Cortex of kidney (tissue), 1 donor: ENCODE measurements at places on chromosomes 12 and 14.

DNA sequence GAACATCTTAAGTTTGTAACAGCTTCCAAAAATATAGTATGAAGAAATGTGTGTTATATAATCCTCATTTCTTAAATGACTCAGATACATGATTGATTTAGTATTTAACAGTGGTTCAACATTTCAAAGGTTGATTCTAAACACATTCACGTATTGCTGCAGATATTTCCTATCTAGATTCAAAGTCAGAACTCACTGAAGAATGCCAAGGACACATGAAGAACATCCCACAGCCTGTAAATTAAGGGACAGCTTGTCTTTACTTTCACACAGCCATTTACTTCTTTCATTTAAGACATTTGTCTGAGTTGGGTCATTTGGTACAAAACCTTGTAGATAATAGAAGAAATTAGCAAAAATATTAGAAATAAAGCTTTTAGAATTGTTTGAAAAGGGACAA is 66.9 kb upstream of the CPSF6 start:
- no peak for DNase-seq

- DNase-seq, result no peak
These were observed 78.7 kb downstream of the NEDD1 start for GRCh38 chr12:96985515-96986362.

DNA sequence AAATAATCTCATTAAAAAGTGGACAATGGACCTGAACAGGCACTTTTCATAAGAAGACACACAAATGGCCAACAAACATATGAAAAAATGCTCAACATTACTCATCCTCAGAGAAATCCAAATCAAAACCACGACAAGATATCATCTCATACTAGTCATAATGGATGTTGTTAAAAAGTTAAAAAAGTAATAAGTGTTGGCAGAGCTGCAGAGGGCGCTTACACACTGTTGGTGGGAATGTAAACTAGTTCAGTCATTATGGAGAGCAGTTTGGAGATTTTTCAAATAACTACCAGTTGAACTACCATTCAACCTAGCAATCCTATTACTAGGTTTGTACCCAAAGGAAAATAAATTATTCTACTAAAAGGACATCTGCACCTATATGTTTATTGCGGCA is 47.2 kb downstream of the FOXG1 start:
- no peak for DNase-seq

DNA sequence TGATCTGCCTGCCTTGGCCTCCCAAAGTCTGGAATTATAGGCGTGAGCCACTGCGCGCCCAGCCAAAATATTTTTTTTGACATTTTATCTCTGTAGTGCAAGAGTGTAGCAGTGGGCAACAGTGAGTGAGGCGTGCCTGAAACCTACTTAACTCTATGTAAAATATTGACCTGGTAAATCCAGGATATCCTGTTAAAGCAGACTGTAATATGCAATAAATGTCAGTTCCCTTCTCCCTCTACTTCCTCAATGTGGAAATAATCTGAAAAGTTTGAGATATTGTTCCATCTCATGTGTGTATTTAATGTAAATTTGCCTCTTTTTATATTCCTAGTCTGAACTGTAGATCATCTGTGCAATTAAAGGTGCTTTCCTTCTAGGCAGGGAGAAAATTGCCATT is 9.5 kb upstream of the CDK17 start:
- DNase-seq, result no peak

DNA sequence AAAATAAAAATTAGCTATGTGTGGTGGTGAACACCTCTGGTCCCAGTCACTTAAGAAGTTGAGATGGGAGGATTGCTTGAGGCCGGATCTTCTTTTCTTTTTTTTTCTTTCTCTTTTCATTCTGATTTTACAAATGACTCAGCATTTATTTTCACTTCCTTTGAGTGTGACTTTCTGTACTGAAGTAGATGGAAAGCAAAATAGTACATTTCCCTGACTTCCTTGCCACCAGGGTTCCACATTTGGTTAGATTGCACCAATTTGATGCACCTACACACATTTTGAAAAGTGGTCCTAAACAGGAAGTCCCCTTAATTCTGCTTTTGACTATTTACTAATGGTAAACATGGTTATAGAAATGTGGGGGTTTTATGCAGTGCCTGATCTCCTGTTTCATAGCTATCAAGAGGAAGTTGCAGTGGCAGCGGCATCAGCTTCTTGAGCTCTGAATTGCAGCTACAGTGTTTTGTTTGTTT is 13.0 kb upstream of the LEMD3 start:
- DNase-seq, result no peak

DNA sequence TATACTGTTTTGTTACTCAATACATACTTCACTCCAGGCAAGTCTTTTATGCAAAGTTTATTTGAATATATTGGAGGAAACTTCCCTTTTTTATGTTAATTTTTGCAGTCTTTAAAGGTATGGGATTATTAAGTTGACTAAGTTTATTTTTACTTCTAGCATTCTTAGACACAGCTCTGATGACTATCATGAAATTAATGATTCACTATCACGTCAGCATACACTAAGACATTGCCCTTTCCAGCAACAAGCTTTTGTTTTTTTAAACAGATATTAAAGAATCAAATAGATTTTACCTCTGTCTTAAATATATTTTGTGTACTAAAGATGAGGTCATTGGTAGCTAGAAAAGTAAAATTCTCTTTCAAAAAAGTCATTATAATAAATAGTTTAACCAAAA is 52.1 kb downstream of the DERA start:
- no peak for DNase-seq

DNA sequence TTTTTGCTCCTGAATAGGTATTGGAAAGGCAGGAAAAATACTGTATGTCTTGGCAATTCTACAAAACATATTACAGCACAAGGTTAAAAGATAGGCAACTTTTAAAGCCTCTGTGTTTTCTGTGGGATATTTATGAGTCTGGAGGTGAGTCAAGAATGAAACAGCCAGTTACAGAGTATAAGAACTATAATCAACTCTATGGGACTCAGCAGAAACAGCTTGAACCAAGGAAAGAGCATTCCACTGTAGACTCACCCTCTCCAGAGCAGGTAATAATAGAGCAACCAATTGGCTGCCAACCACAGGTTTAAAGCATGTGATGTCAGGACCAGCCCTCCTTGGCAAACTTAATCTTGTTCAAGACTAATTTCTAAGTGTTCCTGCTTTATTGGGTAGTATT is 100.5 kb upstream of the MDM1 start:
- no peak for DNase-seq

- no peak for DNase-seq
These were observed 266.7 kb upstream of the HMGA2 start for GRCh38 chr12:65557438-65558181.

DNA sequence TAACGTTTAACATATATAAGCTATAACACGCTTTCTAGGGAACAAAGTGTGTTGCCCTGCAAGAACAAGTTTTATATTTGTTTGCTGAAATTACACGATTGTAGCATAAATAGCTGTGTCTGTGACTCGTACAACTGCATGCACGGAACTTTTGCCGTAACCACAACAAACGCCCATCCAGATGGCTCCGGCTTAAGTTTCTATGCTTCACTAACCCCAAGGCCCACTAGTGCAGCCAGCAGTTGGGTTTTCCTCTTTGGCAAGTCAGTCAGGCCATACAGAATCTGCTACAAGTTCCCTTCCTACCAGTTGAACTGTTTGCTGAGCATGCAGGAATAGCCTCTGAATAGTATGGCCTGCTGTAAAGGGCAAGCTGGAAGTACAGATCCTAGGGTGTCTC is 12.1 kb downstream of the CSRP2 start:
- DNase-seq, result no peak

DNA sequence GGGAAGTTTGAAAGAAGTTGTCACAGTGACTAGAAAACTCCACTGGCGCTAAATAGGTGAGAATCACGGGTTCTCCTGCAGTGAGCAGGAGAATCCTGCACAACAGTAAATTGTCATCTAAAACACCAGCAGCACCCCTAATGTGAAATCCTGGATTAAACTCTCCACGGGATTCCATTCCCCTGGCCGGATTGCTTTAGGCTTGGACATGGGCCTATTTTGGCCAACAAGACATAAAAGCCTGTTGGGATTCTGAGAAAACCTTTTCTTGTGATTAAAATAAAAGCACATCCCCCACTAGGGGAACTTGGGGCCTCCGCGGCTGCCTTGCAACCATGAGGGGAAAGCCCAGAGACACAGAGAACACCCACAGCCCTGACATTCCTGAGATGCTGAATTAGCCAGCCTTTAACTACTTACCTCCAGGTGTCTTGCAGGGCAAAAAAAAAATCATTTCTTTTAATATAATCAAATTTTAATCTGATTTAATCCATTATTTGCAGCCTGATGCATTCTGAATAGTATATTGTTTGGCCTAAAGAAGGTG is 21.0 kb upstream of the TSPAN11 start:
- DNase-seq, result no peak

GRCh38 chr14:71346685-71347084 is 439.4 kb downstream of the PCNX1 start:
- DNase-seq, result no peak

DNA sequence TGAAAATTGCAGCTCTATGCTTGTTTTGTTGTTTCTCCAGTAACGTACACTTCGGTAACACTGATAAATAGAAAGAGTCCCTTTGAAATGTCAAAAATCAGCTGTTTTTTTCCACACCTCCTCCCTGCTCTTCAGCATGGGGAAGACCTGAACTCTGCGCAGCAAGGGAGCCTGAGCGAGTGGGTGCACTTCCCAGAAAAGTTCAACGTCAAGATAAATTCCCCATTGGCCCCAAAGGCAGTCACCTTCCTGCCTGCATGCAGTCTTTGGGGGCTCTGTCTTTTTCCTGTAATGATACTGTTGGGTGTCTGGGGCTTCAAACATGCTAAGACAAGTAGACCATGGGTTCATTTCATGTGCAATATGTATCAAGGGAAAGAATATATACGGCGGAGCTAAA is 8.8 kb upstream of the FOXG1 start:
- DNase-seq, result no peak

DNA sequence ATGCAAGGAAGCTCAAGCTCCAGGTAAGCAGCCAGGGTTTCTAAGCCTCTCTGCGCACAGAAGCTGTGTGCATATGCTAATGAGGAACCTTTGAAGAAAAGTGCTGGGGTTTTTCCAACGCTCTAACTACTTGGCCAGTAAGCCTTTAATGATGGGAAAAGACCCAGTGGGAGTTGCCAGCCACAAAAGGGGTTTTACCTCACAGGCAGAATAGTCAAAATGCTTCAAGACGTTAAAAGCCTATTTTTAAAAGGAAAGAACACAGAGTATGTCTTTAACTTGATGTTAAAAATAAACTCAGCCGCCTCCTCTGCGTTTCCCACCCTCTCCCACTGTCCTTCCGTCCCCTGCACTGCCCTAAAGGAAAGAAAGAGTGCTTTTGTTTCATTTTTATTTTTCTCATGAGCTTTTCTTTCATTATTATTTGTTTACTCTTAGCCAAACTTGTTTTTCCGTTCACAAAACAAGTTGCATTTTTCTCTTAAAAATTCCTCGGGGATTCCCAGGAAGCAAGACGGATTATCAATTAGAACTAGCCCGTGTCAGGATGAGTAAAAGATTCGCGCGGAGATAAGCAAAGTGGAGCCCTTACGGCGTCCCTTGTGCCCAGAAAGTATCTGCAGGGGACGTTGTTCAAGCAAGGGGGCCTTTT is 209.8 kb upstream of the NUDT4 start:
- no peak for DNase-seq

DNA sequence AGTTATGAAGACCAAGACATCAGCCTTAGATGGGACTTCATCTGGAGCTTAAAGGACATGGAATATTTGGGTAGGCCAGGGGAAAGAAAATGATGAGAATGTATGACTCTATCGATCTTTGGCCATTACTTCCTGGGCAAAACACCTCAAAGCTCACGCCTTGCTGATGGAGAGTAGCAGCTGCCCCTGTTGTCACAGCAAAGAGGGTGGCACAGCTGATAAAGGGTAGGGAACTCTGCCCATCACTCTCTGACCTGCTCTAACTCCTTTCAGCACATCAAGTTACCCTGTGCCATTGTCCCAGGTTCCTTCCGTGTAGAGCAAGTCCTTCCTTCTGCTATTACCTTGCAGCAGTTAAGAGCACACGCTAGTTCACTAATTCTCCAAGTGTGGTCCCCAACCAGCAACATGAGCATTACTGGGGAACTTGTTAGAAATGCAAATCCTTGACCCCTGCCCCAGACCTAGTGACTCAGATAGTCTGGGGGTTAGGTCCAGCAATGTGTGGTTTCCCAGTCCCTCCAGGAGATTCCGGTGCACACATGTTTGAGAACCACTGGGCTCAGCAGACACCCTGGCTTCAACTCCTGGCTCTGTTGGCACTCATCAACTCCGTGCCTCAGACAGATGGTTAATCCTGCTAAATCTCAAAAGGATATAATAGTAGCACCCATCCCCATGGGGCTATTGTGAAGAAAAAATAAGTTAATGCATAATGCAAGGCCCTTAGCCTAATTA is 93.7 kb upstream of the EEA1 start:
- no peak for DNase-seq

DNA sequence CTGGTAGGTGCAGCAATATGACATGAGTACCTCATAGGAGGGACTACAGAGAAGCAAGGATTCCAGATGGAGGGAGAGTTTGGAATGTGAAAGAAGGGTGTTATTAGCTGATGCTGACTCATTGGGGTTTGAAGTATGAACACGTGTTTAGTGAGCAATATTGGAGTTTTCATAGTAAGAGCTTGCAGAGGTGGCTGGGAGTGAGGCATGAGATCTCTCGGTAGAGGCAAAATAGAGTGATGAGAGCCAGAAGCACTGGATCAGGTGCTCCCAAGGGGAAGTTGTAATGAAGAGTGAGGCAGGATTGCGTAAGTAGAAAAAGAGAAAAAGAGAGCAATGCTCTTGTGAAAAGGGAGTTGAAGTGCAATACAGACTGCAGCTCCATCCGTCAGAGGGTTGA is 42.1 kb downstream of the MGST1 start:
- DNase-seq, result no peak

DNA sequence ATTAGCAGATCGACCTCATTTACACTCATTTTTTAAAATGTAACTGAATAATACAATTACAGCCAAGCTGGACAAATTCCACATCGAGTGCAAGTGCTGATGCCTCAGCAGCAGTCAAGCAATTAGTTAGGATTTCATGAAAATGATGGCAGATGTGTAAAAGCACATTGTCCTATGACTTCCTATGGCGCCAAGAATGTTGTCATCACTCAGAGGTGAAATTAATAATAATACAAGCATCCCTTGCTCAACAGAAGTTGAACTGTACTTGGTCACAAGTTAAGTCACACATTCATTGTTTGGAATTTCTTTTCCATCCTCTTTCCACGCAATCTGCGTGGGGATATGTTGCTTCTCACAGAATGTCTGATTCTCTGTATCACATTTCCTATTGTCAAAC is 117.3 kb downstream of the GTF2A1 start:
- no peak for DNase-seq

DNA sequence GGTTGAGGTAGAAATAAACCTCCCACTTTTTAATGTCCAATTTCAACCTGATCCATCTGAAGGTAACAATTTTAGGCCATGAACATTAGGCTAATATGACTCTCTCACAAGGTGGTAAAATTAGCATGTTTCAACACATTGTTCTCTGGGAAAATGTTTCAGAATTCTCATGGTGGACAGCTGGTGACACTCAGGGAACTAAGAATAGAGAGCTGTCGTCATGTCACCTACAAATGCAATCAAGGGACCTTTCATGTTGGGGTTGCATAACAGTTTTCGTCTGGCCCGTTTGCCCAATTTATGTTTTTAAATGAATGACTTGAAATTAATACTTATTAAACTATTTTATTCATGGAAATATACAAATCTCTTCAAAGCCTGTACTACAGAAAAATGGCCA is 180.7 kb upstream of the PRICKLE1 start:
- no peak for DNase-seq

- no peak for DNase-seq
These were observed 8.8 kb downstream of the SMOC1 start for GRCh38 chr14:69887740-69888657.

GRCh38 chr12:104930388-104931326 is 27.4 kb downstream of the SLC41A2 start:
- no peak for DNase-seq
